Tongue (tissue), 3 donors: ENCODE measurements at places on chromosomes 1 and 21.
A peak's percentile ranks its signal among the peaks of the same experiment; 100 is the strongest.

GRCh38 chr1:155131856-155132255 lies 3.8 kb upstream of the SLC50A1 start:
- DNase-seq, result no peak

- no peak for DNase-seq
Observed at GRCh38 chr21:28230559-28230958, 762.1 kb downstream of the LTN1 start.

DNA sequence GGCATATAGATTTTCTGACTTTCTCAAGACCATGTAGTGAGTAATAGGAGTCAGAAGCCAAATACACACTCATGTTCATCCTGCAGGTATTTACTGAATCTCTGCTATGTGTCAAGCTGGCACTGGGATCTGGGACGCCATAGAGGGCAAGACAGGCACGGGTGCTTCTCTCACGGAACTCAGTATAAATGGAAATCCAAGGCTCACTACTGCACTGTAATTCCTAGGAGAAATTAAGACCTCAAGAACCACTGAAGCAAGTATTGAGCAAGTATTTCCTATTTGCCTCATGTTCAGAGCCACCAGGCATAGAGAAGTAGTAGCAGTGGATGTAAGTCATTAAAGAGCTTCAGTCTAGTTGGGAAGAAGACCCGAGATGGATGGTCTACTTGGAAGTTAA lies 38.9 kb downstream of the EIF2D start:
- no peak for DNase-seq

GRCh38 chr1:12464598-12465056 lies 153.4 kb downstream of the DHRS3 start:
- DNase-seq, result peak; percentile 83

- DNase-seq, result no peak
Observed at GRCh38 chr21:33781121-33781520, 134.5 kb downstream of the ATP5PO start.

DNA sequence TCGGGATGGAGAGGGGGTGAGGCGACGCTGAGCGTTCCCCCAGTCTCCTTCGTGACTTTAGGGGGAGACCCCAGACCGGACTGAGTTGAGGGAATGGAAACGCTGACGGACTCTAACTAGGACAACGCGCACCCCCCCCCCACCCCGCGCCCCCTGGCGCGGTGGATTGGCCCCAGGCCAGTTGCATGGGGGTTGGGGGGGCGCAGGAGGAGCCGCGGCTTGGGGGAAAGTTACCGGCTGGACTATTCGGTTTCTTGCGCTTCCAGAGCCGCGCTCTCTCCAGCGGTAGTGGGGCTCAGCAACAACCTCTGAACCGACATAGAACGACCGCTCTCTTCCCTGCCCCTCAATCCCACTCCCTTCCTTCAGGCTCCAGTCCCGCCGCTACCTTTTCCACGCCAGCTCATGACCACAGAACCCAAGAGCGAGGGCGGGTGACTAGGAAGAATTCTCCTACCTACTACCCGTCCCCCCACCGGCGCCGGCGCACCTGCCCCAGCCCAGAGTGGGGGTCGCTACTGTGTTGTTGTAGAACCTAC lies 694 bp downstream of the ZBTB7B start:
- peak; percentile 49 for DNase-seq

DNA sequence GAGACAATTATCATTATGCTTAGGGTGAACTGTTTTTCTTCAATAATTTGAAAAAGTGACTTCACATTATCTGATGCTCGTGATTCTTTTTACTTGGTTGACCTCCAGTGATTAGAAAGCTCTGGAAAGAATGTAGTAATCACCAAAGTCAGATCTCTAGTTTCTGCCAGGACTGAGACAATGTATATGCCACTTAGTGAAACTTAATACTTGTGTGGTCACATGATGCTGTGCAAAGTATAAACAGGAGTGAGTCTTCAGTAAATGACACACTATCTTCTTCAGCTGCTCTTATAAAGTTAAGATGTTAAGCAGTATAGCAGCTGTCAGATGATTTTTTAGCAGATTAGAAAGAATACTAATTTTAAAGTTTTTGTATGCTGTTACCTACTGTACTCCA lies 17.2 kb downstream of the VCAM1 start:
- DNase-seq, result peak; percentile 81

GRCh38 chr1:114485286-114485685 lies 25.7 kb downstream of the TRIM33 start:
- DNase-seq, result no peak

DNA sequence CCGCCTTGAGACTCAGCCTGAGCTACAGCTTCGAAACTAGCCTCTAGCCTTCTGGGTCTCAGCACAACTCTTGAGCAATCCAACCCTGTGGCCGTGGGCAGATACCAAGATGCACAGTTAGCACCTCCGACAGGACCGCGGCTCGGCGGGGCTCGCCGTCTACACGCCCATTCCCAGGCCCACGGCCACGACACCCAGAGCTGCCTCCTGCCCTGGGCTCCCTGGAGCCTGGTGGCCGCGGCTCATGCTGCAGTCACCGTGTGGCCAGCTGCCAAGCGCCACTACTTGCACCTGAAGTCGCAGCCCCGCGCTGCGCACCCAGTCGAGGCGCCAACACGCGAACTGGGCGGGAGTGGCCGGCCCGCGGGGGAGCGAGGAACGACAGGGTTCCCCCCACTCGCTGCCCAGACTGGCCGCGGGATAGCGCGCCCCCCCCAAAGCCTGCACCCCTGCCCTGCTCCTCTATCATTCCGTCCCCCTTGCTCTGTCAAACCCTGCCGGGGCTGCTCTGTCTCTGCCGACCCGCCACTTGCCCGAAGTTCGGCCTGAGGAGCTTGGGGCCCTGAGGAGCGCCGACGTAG lies 729 bp upstream of the CDCA8 start:
- DNase-seq, result no peak

DNA sequence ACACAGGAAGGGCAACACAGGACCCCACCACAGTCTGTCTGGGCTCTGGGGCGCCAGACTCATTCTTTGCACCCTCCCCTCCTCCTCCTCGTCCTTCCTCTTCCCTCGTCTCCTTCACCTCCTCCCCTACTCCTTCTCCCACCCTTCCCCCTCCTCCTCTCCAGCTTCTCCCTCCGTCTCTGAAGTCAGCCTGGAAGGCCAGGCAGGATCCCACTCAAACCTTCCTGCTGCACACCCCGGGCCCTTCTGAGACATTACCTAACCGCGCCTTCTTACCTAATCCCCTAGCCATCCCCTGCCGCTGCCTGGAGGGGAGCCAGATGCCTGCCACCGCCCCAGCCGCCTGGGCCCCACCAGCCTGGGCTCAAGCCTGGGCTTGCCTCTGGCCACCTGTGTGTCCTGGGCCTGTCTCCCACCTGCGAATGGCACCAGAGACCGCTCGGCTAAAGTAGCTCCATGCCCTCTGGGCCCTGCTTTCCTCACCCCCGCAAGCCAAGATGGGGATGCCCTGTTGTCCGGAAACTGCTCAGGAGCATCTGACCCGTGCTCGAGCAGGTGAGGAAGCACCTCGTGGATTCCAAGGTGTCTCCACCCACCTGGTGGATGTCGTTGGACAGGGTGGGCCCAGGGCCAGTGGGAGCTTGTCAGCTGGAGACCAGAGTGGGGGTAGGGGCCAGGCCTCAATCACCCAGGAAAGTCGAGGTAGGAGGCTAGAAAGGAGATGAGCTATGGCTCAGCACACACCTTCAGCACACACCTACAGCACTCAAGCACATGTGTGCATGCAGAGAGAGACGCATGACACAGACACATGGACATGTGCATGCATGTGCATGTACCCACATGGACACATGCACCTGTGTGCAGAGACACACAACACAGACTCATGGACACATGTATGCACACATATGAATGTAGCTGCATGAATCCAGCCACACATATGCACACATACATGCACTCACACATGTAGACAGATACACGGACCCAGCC lies 31.9 kb downstream of the WNT9A start:
- DNase-seq, result peak; percentile 54

GRCh38 chr1:174800216-174800851 lies 199.4 kb upstream of the CACYBP start:
- no peak for DNase-seq

- no peak for DNase-seq
Observed at GRCh38 chr1:31798086-31798432, 17.8 kb downstream of the SPOCD1 start.

DNA sequence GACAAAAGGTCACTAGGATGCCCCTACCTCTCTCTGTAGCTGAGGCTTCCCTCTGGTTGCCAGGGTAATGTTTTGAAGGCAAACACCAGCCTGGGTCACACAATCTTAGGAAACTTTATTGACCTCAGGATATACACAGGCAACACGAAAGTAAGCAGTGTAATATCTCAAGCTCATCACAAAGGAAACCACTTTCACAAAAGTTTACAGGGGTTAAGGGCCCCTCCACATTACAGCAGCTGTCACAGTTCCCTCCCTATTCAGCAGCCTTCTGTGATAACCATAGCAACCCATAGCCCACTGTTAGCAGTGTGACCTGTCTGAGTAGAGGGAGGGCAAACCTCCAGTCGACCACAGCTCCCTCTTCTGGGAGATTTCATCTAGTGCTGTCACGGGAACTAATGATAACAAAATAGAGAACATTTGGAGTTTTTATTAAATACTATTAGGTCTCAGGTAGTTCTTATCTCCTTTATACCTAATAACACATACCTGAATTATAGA lies 149.8 kb downstream of the PTPRC start:
- DNase-seq, result no peak
